ENCODE measurements at places on chromosomes 6 and 20.

- DNase-seq: no peak
These were observed 754.1 kb downstream of the QKI start for GRCh38 chr6:164168595-164168994.

DNA sequence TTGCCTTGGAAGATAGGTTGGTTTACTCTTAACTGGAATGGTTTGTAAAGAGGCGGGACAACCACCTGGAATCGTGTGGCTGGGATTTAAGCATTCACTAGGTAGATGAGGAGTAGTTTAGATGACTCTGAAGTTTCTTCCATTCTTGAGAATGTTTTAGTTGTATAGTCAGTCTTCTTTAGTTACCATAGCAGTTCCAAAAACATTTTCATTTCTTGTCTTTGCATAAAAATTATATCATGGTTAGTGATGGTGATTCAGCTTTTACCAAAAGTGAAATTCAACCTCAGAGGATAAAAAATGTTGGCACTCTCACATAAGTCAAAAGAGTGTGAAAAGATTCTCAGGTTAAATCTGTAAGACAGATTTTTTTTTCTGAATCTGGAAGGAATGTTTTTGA lies 70.3 kb downstream of the SMAP1 start:
- no peak for DNase-seq

DNA sequence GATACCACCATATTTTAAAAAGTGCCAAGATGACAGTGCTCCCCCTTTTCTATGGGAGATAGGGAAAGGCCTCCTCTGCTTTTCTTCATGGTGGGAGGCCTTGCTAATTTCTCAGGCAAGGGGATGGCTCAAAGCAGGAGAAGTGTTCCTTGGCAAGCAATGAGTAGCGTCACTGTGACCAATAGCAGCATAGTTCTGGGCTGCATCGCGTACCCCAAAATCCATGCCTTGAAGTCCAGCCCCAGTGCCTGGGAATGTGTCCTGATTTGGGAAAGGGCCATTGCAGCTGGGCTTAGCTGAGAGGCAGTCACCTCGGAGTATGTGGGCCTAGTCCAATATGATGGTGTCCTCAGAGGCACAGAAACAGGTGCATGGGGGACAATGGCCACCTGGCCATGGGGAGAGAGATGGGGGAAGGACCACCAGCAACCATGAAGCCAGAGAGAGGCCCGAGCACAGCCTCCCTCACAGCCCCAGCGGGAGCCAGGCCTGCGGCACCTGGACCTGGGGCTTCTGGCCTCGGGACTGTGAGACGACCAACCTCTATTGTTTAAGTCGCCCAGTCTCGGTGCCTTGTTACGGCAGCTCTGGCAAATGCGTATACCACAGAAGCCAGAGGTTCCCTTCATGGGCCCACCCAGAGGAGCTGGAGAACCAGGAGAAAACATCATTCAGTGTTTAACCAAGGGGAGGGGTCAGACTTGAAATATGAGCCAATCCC lies 153.1 kb upstream of the RPS6KA2 start:
- no peak for DNase-seq

- no peak for DNase-seq
These were observed 163.5 kb upstream of the SHLD1 start for GRCh38 chr20:5586720-5587119.

GRCh38 chr6:159233365-159234101 lies 64.3 kb downstream of the FNDC1 start:
- DNase-seq: no peak

GRCh38 chr6:6806844-6807518 lies 218.5 kb downstream of the LY86 start:
- DNase-seq: no peak

- DNase-seq: no peak
These were observed 132.4 kb downstream of the EYA2 start for GRCh38 chr20:47027042-47027441.

- DNase-seq: no peak
These were observed 135.5 kb downstream of the ISM1 start for GRCh38 chr20:13356591-13356990.

DNA sequence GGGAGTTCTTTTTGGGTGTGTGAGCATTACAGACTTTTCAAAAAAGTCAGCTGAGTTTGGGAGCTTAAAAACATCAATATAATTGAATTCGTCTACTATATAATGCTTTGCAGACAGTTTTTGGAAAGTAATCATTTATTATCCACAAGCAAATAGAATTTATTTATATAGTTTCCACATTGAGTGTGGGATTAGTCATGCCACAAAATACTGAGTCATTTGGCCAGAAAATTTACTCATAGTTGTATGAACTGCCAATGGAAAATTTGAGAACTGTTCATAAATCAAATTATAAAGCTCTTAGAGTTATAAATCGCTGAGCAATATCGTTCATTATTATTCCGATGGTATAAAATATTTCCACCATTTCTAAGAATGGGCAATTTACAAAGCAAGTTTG lies 5.0 kb downstream of the BEND6 start:
- no peak for DNase-seq

DNA sequence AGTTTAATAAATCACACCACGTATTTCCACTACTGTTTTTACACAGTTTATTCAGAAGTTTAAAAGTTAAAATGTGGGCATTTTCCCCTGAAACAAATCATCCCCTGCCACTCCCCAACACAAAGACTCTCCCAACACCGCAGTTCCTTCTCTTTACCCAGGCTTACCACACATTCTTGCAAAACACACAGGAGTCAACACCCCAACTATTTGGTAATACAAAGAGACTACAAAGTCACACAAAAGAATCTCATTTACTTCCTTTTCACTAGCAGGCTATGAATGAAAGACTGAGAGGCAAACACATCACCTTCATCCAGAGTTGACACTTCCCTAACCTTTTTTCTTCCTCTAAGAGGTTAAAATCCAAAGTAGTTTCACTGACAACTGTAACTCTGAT lies 51.1 kb downstream of the KCTD20 start:
- no peak for DNase-seq

GRCh38 chr6:41767112-41767833 lies 12.4 kb downstream of the FRS3 start:
- DNase-seq: no peak

GRCh38 chr20:17932396-17932795 lies 36.2 kb downstream of the SNX5 start:
- DNase-seq: no peak

DNA sequence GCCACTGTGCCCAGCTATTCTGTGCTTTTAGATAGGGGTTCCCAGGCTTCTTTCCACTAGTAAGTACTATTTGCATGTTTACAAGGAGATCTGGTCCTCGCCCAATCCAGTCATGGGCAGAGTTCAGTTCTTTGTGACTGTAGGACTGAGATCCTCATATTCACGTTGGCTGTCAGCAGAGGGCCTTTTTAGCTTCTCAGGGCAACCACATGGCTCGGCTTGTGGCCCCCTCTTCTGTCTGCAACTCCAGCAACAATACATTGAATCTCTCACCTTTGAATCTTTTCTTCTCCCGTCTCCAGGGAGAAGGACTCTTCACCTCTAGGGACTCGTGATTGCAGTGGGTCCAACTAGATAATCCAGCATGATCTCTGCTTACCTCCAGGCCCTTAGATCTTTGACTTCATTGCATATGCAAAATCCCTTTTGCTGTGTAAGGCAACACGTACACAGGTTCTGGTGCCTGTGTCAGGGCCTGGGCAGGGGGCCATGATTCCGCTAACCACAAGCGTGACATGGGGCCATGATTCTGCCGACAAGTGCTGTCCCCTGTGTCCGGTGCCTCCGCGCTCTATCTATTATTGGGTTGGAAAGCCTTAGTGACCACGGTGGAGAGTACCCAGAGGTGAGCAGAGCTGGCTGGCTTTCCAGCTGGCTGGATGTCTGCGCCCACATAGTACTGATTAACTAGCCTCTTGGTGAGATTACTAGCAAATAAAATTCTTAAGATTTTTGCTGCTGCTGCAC lies 5.1 kb downstream of the CCR6 start:
- DNase-seq: no peak

- no peak for DNase-seq
These were observed 208.1 kb downstream of the TINAG start for GRCh38 chr6:54516321-54516720.

- DNase-seq: no peak
These were observed 107.9 kb upstream of the PREP start for GRCh38 chr6:105510746-105511145.

DNA sequence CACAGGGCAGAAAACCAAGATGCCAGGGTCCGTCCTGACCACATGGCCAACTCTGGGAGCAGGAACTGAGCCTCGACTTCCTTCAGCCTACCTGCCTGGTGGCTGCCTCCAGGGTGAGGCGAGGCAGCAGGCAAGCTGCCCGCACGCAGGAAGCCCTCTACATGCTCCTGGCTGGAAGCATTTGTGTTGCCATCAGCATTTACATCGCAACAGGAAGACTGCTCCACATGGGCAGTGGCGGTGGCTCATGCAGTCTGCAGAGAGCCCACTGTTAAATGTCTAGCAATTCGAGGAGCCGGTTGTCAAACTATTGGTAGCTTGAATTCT lies 233.8 kb downstream of the SYNDIG1 start:
- no peak for DNase-seq

DNA sequence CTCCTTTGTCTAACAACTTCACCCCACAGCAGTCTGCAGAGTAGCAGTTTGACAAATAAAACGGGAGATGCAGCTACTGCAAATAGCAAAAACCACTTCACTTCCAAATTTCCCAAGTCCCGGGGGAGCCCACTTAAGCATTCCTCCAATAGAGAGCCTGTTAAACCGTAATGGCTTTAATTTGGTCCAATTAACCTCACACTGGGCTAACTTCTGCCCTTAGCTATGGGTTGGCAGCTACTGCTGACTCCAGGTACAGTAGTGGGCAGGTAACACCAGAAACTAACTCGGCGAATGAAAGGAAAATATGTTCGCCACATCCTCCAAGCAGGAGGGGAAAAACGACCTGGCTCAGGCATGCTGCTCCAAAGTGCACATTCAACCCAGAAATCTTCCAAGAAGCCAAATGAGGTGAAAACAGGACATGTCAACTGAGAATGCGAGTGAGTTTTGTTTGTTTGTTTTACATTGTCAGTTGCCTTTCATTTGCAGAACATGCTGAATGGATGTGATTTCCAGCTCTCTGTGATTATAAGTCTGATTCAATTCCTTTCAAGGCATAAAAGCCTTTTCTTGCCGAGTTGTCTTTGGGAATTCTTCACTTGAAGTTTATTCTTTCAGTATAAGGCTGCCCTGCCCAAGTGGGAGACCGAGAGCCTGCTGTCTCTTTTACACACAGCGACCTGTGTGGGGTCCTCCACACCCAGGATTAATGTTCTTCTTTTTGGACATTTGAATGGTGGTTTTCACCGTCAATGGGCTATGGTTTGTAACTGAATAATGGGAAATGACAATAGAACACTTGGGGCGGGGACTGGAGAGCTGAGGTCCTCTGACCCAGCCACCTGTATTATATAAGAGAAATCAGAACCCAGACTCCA lies 117.3 kb upstream of the ARMC2 start:
- DNase-seq: no peak

DNA sequence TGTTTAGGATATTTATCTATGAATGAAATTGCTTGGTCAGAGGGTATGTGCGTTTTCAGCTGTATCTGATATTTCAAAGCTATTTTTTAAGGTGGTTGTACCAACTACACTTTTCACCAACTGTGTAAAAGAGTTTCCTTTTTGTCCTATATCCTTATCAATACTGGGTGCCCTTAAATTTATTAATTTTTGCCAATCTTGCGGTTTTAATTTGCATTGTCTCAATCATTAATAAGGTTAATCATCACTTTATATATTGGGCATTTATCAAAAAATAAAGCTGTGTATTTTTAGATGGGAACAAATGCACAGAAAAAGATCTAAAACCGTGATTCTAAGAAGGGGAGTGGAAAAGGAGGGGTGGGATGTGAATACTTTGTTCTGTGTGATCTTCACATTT lies 66.7 kb upstream of the SALL4 start:
- DNase-seq: no peak

GRCh38 chr20:51886891-51887608 lies 84.7 kb upstream of the SALL4 start:
- DNase-seq: no peak
